ENCODE measurements at places on chromosomes 7 and 10. TPM values are rescaled to one million over a fixed set of nuclear protein-coding genes. Genes with fewer than 3 reads are reported as not detected.

The NEUROG3 gene
- not detected for total RNA-seq

The COX15 gene
- 19.8 TPM for total RNA-seq

The SLC16A12 gene
- total RNA-seq = 1.2 TPM

The OR6B1 gene
- total RNA-seq = not detected

The SLC39A12 gene
- total RNA-seq = 0.14 TPM

The TCTN3 gene
- total RNA-seq = 10.3 TPM

The APBB1IP gene
- 9.2 TPM for total RNA-seq

The TMEM26 gene
- 1.2 TPM for total RNA-seq

The GRID2IP gene
- total RNA-seq = 0.35 TPM

The TBRG4 gene
- total RNA-seq = 67.1 TPM

The HOXA10 gene
- not detected for total RNA-seq

The DPYSL4 gene
- total RNA-seq = 0.28 TPM

The LEP gene
- total RNA-seq = not detected

The SLC26A5 gene
- total RNA-seq = not detected

The ASIC3 gene
- total RNA-seq = 2.0 TPM

The HOXA6 gene
- total RNA-seq = not detected

The ACSM6 gene
- not detected for total RNA-seq

DNA sequence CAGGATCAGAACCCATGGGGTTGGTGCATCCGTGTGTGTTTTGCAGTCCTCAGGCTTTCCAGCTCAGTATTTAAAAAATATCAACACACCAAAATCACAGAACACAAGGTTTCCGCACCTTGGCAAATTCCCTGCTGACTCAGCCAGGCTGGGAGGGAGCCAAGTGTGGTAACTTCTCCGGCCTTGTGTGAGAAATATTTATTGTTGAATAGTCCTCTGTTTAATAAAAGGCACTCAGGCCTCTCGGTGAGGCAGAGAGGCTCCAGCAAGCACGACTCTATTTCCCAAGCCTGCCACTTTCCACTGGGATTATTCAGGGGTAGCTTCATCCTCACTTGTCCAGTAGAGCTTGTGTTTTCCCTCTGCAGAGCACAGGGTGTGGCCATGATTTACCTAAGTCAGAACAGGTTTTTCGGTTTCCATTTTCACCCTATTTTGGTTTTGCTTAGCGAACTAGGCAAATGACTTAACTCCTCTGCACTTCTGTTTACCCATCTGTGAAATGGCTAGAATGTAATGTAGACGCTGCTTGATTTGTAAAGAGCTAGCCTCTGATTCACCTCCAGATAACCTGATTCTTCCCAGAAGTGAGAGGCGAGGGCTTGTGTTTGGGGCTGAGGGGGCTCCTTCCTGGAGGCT, 13.0 kb upstream of the CHST15 start:
- no peaks in the 10 kb centered on the region for H3K27me3 ChIP-seq
- peak overlapping the region; percentile 46 for H3K27ac ChIP-seq
- H3K36me3 ChIP-seq = no peaks in the 10 kb centered on the region
- no peak overlapping the region for H3K4me3 ChIP-seq

GRCh38 chr10:130757821-130758489, 553.6 kb downstream of the TCERG1L start:
- H3K4me3 ChIP-seq = no peak overlapping the region
- H3K4me1 ChIP-seq = no peaks in the 10 kb centered on the region
- no peak overlapping the region for H3K27ac ChIP-seq
- DNase-seq = no peak
- no peaks in the 10 kb centered on the region for H3K27me3 ChIP-seq

DNA sequence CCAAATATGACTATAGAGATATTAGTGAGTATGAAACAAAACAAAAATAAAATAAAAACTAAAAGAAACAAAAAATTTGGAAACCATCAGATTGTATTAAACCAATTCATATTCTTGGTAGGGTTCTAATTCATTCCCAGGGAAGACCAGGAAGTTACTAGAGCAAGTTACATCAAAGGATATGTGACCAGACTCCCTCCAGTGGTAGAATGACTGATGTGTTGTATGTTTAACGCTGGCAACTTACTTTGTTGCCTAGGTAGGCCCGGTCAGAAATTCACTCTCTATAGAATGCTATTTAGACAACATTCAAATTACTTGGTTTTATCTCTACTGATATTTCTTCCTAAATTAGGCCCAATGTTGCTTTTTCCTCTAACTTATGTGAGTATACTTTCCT, 5.2 kb downstream of the PHYHIPL start:
- peaks cover 5% of the 10 kb centered on the region for H3K4me1 ChIP-seq
- no peaks in the 10 kb centered on the region for H3K27me3 ChIP-seq
- H3K4me3 ChIP-seq = no peak overlapping the region
- no peaks in the 10 kb centered on the region for H3K36me3 ChIP-seq

- no peaks in the 10 kb centered on the region for H3K36me3 ChIP-seq
- no peaks in the 10 kb centered on the region for H3K4me1 ChIP-seq
- no peak overlapping the region for H3K27ac ChIP-seq
- H3K27me3 ChIP-seq = no peaks in the 10 kb centered on the region
- no peak for DNase-seq
These were observed 61.9 kb upstream of the NKX6-2 start for GRCh38 chr10:132847856-132848255.

GRCh38 chr7:18194616-18195015, 167.0 kb upstream of the PRPS1L1 start:
- no peak for DNase-seq
- no peak overlapping the region for H3K4me3 ChIP-seq
- H3K27me3 ChIP-seq = no peaks in the 10 kb centered on the region
- no peaks in the 10 kb centered on the region for H3K36me3 ChIP-seq
- H3K4me1 ChIP-seq = peaks cover under 1% of the 10 kb centered on the region

DNA sequence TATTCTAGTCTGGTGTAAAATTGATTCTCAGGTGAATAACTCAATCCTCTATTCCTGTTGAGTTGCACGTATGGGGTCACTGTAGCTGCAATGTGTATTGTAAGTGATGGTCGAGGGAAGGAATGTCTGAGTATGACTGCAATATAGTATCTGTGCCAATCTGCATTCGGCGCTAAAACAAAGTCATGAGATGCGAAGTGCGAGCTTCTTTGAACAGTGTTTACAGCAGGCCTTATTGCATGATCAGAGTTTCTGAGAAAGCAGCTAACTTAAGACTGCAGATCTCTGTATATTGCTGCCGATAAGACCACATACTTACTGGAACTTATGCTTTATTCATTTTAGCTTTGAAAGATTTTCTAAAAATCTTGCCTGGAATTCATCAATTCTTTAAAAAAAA, 341.7 kb upstream of the BMPER start:
- no peaks in the 10 kb centered on the region for H3K36me3 ChIP-seq
- no peaks in the 10 kb centered on the region for H3K4me1 ChIP-seq
- DNase-seq = no peak
- no peak overlapping the region for H3K27ac ChIP-seq
- no peak overlapping the region for H3K4me3 ChIP-seq

DNA sequence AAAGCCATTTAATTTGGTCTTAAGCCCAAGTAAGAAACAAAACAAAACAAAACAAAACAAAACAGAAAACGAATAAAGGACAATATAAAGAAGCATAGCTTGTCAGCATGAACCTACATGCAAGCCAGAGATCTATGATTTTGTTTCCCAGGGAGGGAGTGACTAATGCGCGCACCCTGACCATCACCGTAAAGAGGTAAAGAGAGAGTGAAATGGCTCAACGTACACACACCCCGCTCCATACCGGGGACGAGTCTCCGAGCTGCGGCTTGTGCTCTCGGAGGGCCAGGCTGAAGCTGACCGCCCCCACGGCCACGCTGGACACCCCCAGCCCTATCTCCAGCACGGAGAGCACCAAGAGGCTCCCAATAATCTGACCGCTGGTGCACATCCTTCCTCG, 1.1 kb downstream of the TMEM196 start:
- no peak for DNase-seq
- H3K4me1 ChIP-seq = peaks cover 10% of the 10 kb centered on the region
- no peaks in the 10 kb centered on the region for H3K27me3 ChIP-seq
- no peaks in the 10 kb centered on the region for H3K36me3 ChIP-seq

- DNase-seq = no peak
- H3K27ac ChIP-seq = no peak overlapping the region
- no peak overlapping the region for H3K4me3 ChIP-seq
- H3K36me3 ChIP-seq = no peaks in the 10 kb centered on the region
- H3K27me3 ChIP-seq = no peaks in the 10 kb centered on the region
These were observed 137.7 kb downstream of the AHR start for GRCh38 chr7:17436126-17436525.

DNA sequence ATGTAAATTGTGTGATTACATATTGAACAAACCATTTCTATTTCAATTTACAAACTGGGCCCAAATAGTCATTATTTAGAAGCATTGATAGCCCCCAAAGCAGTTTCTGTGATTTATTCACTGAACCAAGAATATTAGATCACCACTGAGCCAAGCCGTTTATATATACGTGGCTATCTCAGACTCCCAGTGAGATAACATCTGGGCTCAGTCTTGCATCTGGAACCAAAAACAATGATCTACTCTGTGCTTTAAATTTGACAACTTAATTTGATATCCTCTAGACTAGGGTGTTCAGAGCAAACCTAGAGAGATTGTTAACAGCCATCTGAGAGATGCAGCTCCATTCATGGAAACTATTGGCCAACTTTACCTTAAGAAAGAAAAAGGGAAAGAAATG, 41.4 kb upstream of the BTBD16 start:
- no peak overlapping the region for H3K4me3 ChIP-seq
- H3K4me1 ChIP-seq = no peaks in the 10 kb centered on the region
- no peak for DNase-seq
- no peaks in the 10 kb centered on the region for H3K27me3 ChIP-seq
- no peak overlapping the region for H3K27ac ChIP-seq
- H3K36me3 ChIP-seq = peaks cover 39% of the 10 kb centered on the region

GRCh38 chr7:50791938-50792341, 9.2 kb upstream of the GRB10 start:
- no peak for DNase-seq
- no peaks in the 10 kb centered on the region for H3K36me3 ChIP-seq
- peaks cover 14% of the 10 kb centered on the region for H3K4me1 ChIP-seq
- peak overlapping the region; percentile 54 for H3K27ac ChIP-seq

DNA sequence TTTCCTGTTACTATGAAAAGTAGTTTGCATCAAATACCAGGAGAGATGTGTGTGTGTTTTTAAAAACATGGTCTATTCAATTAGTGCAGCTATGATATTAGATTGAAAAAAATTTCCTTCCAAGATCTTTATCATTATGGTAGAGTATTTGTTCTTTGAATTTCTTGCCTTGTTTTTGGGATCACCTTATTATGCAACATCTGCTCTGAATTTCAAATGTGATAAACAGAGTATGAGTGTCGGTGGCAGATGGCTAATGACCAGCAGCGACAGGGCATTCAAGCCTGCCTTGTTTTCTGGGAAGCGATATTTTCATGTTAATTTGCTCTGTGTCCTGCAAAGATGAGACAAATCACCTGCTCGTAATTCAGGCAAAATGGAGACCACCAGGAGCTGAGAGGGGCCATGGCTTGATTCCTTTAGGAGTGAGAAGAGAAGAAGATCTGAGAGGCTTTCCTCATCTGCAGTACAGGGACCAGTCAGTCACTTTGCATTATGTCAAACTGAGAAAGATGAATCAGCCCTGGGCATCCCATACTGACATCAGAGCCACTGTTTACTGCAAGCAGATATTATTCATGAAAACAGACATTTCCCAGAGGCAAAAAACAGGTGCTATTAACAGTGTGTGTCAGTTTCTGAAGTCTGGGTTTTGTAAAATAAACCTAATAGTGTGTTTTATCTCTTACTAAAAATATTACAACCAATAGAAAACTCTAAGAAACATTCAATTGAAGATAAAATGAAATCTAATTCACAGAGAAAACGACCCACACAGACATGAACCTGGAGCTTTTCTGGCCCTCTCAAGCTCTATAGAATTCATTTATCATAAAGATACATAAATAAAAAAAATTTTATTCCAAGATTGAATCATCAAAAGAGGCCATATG, 67.6 kb downstream of the CDK6 start:
- H3K4me3 ChIP-seq = no peak overlapping the region
- H3K36me3 ChIP-seq = no peaks in the 10 kb centered on the region
- peaks cover 29% of the 10 kb centered on the region for H3K4me1 ChIP-seq
- no peak for DNase-seq

- no peak overlapping the region for H3K4me3 ChIP-seq
- H3K27me3 ChIP-seq = no peaks in the 10 kb centered on the region
- H3K36me3 ChIP-seq = no peaks in the 10 kb centered on the region
- no peak overlapping the region for H3K27ac ChIP-seq
These were observed 62.8 kb upstream of the EBF3 start for GRCh38 chr10:130026670-130027456.

- no peak overlapping the region for H3K27ac ChIP-seq
- no peak for DNase-seq
- no peaks in the 10 kb centered on the region for H3K27me3 ChIP-seq
- peaks cover 31% of the 10 kb centered on the region for H3K4me1 ChIP-seq
These were observed 64.2 kb downstream of the PWWP2B start for GRCh38 chr10:132461103-132461682.

DNA sequence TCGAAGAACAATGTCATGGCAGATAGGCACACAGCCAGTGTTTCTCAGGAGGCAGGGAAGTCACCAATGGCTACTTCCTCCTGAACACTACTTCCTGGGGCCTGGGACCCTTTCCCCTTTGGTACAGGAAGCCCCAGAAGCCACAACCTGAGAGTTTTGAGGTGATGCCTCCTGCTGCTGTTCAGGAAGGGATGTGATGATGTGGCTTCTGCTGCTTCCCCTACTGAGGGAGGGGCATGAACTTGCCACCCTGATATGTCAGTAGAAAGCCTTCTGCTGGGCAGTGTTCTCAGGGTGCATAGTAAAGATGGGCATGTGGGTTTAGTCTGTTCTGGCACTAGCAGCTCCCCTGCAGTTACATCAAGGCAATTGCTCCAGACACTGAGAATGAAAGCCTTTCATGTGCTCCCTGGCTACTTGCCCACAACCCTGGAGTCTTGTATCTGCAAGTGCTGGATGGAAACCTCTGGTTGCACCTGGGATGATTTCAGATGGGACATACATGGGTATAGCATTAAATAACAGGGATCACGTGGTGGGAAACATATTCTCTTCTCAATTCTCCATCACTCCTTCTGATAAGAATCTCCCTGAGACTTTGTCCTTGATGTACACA, 69.3 kb downstream of the ADRA2A start:
- H3K4me3 ChIP-seq = no peak overlapping the region
- no peaks in the 10 kb centered on the region for H3K27me3 ChIP-seq
- no peaks in the 10 kb centered on the region for H3K36me3 ChIP-seq
- DNase-seq = no peak

- peaks cover 27% of the 10 kb centered on the region for H3K4me1 ChIP-seq
- H3K36me3 ChIP-seq = no peaks in the 10 kb centered on the region
- DNase-seq = no peak
- H3K27me3 ChIP-seq = no peaks in the 10 kb centered on the region
- H3K27ac ChIP-seq = no peak overlapping the region
- H3K4me3 ChIP-seq = no peak overlapping the region
These were observed 153.5 kb upstream of the TMEM72 start for GRCh38 chr10:44757551-44758205.

DNA sequence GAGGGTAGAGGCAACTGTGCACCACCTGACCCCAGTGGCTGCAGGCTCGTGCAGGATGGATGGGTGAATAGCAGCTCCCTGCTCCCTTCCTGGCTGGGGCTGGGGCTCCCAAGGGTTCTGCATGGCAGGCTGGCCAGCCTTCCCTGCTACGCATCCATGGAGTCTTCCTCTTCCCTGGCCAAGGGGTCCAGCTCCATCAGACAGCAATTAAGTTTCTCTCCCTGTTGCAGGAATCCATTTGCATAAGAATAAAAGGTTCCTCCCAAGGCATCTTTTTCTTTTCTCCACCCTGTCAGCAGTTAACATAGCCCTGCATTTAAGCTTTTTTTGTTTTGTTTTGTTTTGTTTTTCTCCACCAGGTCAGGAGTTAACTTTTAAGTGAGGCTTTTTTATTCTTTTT, 10.0 kb upstream of the CPA2 start:
- no peak overlapping the region for H3K27ac ChIP-seq
- DNase-seq = no peak
- no peaks in the 10 kb centered on the region for H3K36me3 ChIP-seq
- H3K4me1 ChIP-seq = no peaks in the 10 kb centered on the region
- H3K4me3 ChIP-seq = no peak overlapping the region

Measured in thoracic aorta (tissue), 2 donors.